Activated T-helper 2 cell treated with anti-CD3 and anti-CD28 coated beads, Interferon-gamma antibody, Interleukin-2, Interleukin-4, amounts not matched to agents 10 μg/mL and 5 μg/mL and 100 μg/mL, durations not matched to agents 14 hours and 24 hours and 36 hours (primary cell): ENCODE measurements at places on chromosomes 4 and X. TPM values are rescaled to one million over a fixed set of nuclear protein-coding genes. Genes with fewer than 3 reads are reported as not detected.

Gene TMEM47
- not detected in 2 replicates for total RNA-seq

Gene SULT1B1
- 0.11 and 0.25 TPM in 2 replicates for total RNA-seq

Gene MAGEB2
- total RNA-seq = not detected in 2 replicates

Gene HTN3
- not detected in 2 replicates for total RNA-seq

DNA sequence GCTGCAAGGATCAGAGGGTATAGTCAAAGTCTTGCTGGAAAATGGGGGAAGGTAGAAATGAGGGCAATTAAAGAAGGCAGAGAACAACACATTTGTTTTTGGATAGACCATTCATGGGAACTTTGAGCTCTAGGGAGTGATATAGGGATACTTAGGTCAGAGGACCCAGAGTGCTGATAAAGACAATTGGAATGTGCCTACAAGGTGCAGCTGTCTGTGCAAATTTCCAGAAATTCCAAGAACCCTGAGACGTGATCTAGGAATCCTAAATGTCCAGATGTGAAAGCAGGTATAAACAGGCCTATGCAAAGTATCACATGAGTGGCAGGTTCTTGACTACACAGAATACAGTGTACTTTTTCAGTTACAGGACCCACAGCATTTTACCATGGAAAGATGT, 24.2 kb downstream of the FNIP2 start:
- peaks cover 12% of the 10 kb centered on the region for H3K4me1 ChIP-seq
- no peak overlapping the region for H3K4me3 ChIP-seq
- no peak for DNase-seq
- H3K27me3 ChIP-seq = no peaks in the 10 kb centered on the region
- H3K27ac ChIP-seq = no peak overlapping the region
- H3K36me3 ChIP-seq = no peaks in the 10 kb centered on the region

Gene CFAP99
- total RNA-seq = not detected in 2 replicates
